ENCODE measurements at places on chromosomes 5 and 9. TPM values are rescaled to one million over a fixed set of nuclear protein-coding genes. Genes with fewer than 3 reads are reported as not detected.

- DNase-seq = peak; percentile 79
- H3K4me1 ChIP-seq = peaks cover 17% of the 10 kb centered on the region
- no peaks in the 10 kb centered on the region for H3K27me3 ChIP-seq
- no peak overlapping the region for H3K27ac ChIP-seq
- no peaks in the 10 kb centered on the region for H3K36me3 ChIP-seq
- no peak overlapping the region for H3K4me3 ChIP-seq
Observed at GRCh38 chr5:82349652-82350051, 71.5 kb upstream of the RPS23 start.

DNA sequence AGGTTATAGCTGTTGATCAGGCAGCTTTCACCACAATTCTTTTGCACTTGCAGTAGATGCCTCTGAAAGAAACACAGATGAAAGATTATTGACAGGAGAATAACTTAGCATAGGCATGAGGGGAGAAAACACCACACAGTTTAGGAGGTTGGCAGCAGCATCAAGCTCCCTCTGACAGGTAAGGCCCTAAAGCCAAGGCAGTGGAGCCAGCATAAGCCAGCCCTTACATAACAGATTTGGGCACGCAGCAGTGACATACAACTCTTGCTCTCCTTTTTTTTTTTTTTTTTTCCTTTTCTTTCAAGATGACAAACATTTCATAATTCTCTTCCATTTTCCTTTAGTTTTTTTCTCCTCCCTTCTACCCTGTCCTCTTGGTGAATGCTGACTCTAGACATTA lies 257.6 kb upstream of the ADAMTSL1 start:
- no peaks in the 10 kb centered on the region for H3K36me3 ChIP-seq
- peaks cover 17% of the 10 kb centered on the region for H3K4me1 ChIP-seq
- H3K27ac ChIP-seq = no peak overlapping the region
- no peaks in the 10 kb centered on the region for H3K27me3 ChIP-seq
- DNase-seq = no peak

DNA sequence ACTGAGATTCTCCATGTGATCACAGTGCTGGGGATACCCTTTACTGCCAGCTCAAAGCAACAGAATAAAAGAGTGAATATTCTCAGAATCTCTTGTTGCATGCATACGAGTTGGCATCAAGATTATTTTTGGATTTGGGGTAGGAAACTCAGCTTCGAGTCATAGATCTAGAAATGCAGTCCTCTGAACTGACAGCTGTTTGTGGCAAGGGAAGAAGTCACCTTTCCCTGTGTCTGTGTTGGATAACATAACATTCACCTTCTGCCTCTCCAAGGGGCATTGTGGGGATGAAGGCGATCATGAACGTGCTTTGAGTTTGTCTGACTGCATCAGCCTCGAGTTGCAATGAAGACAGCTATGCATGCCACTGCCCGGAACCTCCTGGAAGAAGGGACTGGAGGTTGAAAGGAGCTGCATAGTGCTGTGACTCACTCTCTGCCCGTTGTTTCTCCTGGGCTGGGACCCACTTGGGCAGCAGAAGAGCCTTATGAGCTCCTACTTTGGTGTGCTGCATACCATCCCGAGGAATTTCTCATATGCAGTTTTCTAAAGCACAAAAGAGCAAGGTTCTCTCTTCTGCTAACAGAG lies 231.7 kb downstream of the ARHGAP26 start:
- H3K27ac ChIP-seq = no peak overlapping the region
- H3K4me1 ChIP-seq = peaks cover 22% of the 10 kb centered on the region
- no peak for DNase-seq
- no peaks in the 10 kb centered on the region for H3K36me3 ChIP-seq
- H3K27me3 ChIP-seq = no peaks in the 10 kb centered on the region
- H3K4me3 ChIP-seq = no peak overlapping the region

DNA sequence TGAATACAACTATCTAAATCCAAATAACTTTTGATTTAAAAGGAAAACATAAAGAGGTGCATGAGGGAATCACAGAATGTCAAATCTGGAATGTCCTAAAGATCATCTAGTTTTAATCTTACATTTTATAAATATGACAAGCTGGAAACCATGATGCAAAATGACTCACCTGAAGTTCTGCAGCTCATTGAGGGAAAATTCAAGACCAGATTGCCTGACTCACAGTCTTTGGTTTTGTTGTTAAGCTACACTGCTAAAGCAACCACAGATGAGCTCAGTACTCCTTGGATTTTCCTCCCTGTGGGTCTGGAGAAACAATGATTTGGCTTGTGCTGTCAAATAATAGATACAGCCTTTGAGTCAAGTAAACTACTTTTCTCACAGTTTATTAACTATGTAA lies 19.1 kb upstream of the EDIL3 start:
- DNase-seq = no peak
- H3K36me3 ChIP-seq = no peaks in the 10 kb centered on the region
- H3K4me1 ChIP-seq = peaks cover 12% of the 10 kb centered on the region
- no peak overlapping the region for H3K27ac ChIP-seq
- no peak overlapping the region for H3K4me3 ChIP-seq
- no peaks in the 10 kb centered on the region for H3K27me3 ChIP-seq

DNA sequence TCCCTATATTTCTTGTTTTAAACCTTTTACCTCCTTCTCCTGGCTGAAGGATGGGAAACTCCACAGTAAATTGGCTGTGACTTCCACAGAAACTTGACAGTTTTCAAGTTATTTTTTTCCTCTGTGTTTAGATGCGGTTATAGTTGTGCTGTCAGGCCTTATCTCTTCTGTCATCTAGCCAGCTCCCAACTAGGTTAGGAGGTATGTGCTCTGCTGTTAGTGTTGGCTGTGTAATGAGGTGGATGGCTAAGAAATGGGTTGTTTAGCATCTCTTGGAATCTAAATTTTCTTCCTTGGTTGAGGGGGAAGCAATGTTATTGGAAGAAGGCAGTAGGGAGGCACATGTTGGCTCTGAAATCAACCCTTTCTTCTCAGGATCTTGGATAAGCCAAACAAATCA lies 149.9 kb upstream of the RUSC2 start:
- no peaks in the 10 kb centered on the region for H3K36me3 ChIP-seq
- no peak overlapping the region for H3K4me3 ChIP-seq
- no peak overlapping the region for H3K27ac ChIP-seq
- no peak for DNase-seq

GRCh38 chr9:98708933-98709911 lies at the start of gene GABBR2:
Gene GABBR2 (minus strand): TSS chr9:98708935. CDS start chr9:98708737, 198 bp downstream.
- H3K4me1 ChIP-seq = peaks cover 8% of the 10 kb centered on the region
- peak; percentile 61 for DNase-seq
- H3K4me3 ChIP-seq = peak within 1 kb of the TSS; percentile 64

DNA sequence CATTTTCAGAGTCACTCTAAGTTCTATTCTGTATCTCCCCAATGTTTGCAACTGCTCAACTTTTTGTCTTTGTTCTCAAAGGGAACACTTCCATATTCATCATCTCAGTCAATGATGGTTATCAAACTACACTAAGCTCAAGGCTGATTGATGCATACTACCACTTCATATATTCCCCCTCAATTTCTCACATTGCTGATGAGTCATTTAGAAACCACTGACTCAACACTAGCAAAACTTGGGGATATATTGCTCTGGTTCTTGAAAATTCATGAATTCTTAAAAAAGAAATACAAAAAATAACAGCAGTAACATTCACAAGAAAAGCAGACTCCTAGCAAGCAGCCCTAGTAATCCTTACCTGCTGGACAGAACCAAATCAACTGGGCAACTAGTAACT lies 52.2 kb downstream of the ABHD17B start:
- H3K36me3 ChIP-seq = peaks cover 37% of the 10 kb centered on the region
- H3K4me1 ChIP-seq = peaks cover 9% of the 10 kb centered on the region
- H3K27me3 ChIP-seq = no peaks in the 10 kb centered on the region

GRCh38 chr9:19145881-19146280 lies 18.6 kb upstream of the PLIN2 start:
- no peaks in the 10 kb centered on the region for H3K36me3 ChIP-seq
- no peaks in the 10 kb centered on the region for H3K4me1 ChIP-seq
- H3K4me3 ChIP-seq = no peak overlapping the region
- H3K27me3 ChIP-seq = no peaks in the 10 kb centered on the region
- DNase-seq = no peak

DNA sequence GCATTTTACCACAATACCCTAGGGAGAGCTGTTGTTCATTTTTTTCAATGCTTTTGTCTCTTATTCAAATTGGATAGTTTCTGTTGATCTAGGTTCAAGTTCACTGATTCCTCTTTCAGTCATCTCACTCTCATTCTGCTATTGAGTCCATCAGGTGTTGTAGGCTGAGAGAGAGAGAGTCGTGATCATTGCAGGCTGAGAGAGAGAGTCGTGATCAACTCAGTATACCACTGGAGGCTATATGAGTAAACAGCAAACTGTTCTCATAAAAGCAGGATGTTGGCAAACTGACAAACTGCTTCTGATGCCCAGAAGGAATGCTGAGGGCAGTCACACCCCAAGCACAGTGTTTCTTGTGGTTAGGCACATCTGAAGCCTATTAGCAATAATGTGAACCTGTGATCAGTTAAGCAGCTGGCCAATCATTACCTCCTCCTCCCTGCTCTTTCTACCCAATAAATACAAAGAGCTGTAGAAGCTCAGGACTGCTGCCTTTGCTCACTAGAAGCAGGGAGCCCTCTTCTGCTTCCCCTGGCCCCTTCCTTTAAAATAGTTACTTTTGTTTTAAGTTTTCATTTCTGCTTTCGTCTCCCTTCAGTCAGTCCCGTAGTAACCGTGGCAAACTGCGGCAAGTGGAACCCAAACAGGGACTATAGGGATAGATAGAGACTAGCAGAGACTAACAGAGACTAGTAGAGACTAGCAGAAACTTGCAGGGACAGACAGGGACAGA lies 476.1 kb upstream of the ACO1 start:
- DNase-seq = no peak
- H3K4me1 ChIP-seq = peaks cover 16% of the 10 kb centered on the region
- H3K27me3 ChIP-seq = no peaks in the 10 kb centered on the region
- peaks cover 12% of the 10 kb centered on the region for H3K36me3 ChIP-seq

Gene ZBED3
- total RNA-seq = 7.0 TPM
